ENCODE measurements at places on chromosomes 6 and 20.

GRCh38 chr20:63655249-63655648, 2.0 kb upstream of the STMN3 start:
- DNase-seq, result no peak

GRCh38 chr20:50040432-50041245, 57.9 kb downstream of the SNAI1 start:
- DNase-seq, result no peak

GRCh38 chr6:165218829-165219228, 90.6 kb downstream of the C6orf118 start:
- no peak for DNase-seq

GRCh38 chr6:112176175-112176574, 78.2 kb downstream of the LAMA4 start:
- no peak for DNase-seq

DNA sequence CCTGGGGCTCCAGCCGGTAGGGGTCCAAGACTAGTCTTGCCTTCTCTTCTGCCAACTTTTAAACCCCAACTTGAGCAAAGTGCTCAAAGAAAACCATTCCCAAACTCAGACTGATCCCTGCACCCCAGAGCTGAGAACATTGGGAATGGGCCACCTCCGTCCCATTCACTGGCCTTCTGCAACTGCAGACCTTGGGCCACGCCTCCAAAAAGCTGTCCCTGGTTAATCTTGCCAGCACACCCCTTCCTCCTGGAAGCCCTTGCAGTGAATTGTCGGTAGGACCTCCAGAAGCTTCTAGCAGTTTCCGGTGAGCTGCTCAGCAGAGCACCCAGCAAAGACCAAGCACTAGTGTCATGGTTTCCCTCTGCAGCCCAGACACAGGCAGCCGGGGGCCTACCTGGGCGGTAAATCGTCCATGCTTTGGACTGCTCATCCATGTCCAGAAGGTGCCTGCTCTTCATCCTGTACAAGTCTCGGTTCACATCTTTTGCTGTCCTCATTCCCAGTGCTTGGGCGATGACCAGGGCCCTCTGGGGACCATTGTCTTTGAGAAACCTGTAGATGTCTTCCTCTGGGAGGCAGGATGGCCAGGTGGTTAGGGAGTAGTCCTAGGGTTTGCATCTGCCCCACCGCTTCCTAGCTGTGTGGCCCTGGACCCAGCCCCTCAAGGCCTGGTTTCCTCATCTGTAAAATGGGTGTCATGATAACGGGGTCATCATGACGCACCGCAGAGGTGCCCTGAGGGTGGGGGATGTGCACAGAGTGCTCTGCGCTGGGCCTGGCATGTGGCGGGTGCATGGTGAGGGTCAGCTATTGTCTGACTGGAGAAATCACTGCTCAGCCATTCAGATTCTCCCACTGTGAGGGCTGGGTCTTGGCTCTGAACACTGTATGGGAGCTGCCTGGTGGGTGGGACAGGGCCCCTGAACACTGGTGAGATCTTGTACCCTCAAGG, 5.5 kb downstream of the ZBP1 start:
- DNase-seq, result no peak

GRCh38 chr6:11327961-11328360, 95.5 kb upstream of the NEDD9 start:
- no peak for DNase-seq

DNA sequence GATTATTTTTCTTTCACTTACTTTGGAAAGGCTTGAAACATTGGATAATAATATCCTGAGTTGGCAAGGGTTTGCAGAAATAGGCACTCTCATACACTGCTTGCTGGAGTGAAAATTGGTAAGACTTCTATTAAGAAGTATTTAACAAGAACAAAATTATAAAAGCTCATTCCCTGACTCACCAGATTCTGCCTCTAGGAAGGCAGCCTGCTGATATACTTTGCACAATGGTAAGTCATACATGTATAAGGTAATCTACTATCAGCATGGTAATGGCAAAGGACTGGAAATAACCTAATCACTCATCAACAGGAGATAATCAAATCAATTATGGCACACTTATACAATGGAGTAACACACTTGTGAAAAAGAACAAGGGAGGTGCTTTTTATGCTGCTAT, 85.8 kb downstream of the PLCG1 start:
- no peak for DNase-seq

GRCh38 chr6:160927416-160927815, 64.2 kb upstream of the MAP3K4 start:
- DNase-seq, result no peak
